IPS DF 6.9 (cell line): ENCODE measurements at places on chromosomes 1 and 21.

DNA sequence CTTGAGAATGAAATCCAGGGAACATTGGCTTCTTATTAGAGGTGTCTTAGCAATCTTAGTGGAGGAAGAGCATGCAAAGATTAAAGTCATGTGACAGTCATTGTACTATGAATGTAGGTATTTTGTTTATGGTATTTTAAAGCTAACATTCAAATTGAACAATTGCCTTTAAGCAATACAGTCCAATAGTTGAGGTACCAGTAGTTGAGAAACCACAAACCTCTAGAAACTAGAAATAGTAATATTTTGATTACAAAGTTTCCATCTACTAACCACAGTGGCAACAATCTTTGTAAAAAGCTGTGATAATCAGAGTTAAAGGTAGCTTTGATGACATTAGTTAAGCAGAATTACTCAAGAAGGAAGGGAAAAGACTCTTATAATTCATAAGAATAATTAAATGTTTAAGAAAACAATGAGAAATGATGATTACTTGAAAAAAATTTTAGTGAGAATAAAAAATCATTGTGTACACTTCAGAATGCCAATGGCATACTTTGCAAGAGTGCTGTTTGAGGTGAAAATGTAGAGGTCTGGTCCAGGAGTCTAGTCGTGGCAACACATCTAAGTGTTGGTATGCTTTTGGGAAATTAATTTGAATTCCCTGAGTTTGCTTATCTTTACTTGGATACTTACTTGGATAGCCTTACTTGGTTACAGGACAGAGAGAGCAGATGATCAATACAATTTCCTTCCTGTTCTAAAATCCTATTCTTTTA is 104.9 kb upstream of the PTGFR start:
- no peak for DNase-seq

DNA sequence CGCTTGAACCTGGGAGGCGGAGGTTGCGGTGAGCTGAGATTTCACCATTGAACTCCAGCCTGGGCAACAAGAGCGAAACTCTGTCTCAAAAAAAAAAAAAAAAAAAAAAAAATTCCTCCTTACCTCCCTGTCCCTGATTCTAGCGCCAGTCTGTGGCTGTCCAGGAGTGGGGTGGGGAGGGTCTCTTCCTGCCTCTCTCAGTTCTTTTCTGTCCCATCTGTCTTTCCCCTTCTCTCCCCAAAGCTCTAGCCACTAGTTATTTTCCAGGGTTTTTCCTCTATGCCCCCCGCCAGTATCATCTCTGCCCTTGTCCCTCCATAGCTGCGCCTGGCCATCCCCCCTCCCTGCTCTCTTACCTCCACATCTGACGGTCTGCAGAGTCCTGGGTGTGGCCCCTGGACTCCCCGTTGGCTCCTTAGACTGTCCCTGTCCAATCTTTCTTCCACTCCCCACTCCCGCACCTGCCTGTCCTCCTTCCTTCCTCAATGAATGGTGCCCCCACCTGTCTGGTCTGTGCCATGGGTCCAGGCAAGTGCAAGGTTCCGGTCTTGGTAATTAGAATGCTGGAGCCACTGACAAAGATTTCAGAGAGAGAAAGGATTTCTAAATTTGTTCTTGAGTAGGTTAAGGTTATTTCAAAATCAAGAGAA is 1.6 kb upstream of the TMEM63A start:
- no peak for DNase-seq

DNA sequence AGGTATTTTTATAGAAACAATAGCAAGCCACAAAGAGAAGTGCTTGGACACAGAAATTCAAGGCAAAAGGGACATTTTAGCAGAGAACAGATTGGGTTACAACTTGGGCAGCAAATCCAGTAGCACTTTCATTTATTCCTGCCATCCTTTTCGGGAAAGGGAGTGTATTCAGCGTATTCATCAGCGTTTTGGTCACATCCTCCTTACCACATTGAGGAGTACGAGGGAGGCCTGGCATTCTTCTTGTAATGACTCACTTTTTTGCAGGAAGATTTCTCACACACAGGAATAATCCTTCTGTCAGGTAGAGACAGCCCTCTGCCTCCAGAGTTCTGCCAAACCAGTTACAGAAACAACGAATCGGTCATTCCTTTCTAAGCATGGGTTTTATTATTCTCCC is 18.1 kb upstream of the FAM78B start:
- no peak for DNase-seq

DNA sequence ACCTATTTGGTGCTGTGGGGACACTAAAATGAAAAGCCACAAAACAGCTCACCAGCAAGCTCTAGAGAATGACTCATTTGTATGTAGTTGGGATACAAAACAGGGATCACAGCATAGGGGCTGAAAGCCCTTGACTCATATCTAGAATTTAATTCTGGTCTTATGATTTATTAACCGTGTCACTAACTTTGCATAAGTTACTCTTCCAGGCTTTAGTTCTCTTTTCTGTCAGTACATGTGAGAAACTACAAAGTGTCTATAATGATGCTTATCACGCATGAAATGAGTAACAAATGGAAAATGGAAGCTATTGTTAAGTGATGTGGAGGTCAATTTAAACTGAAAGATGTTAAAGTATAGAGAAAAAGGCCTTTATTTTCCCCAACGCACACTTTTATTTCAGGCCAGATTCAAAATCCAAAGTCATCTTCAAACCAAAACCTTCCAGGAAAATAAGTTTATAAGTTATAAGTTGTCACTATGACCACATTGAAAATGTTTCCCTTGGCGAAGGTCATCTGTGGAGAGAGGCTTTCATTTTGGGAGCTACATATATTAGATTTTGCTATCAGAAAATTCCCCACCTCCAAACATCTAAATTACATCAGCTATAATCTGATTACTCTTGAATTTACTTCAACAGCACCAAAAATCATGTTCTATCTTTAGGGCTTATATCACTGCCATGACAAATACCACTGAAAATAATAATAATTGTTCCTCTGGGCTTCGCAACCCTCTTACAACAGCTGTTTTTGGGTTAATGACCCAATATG is 430.5 kb downstream of the MRPL39 start:
- DNase-seq, result no peak

DNA sequence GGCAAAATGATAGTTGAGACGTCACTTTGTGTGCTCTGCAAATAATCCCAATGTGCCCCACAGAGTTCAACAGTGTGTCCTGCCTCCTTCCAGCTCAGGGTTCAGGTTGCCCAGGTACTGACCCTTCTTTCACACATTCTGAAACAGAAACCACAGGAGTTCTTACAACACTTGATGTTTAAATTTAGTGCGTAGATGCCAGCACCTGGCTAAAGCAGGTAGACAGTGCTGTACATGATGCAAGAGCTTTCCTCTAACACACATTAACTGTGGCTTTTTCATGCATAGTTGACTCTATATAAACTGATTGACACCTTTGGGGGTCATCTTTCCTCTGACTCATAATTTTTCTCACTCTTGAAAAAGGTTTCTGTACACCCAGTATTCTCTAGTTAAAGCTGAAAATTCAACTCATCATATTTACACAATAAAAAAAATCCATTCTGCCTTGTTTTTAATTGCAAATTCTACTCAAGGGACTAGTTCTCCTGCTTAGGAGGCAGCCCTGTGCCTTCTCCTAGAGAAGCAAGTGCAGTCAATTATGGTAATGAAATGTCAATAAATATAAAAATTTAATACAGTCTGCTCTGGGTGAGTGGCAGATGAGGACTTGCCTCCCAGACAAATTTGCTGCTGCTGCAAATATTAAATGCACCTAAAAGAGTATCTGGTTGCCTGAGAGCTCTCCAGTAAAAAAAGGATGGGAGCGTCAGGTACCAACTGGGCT is 91.4 kb downstream of the NR5A2 start:
- DNase-seq, result no peak

DNA sequence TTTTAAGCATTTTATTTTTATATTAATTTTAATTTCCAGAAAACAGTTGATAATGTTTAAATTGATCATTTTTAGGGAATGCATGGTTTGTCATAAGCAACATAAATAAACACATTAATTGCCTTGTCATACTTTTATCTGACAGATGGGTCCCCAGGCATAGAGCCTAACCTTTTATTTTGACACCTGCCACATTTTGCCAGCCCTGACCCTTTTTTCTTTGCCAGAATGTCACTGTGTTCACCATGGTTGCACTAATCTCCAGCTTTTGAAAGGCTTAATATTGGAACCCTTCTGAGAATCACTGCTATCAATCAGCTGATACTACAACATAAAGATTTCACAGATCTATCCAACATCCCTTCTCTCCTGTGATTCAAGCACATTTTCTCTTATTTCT is 56.0 kb upstream of the DPYD start:
- DNase-seq, result no peak

DNA sequence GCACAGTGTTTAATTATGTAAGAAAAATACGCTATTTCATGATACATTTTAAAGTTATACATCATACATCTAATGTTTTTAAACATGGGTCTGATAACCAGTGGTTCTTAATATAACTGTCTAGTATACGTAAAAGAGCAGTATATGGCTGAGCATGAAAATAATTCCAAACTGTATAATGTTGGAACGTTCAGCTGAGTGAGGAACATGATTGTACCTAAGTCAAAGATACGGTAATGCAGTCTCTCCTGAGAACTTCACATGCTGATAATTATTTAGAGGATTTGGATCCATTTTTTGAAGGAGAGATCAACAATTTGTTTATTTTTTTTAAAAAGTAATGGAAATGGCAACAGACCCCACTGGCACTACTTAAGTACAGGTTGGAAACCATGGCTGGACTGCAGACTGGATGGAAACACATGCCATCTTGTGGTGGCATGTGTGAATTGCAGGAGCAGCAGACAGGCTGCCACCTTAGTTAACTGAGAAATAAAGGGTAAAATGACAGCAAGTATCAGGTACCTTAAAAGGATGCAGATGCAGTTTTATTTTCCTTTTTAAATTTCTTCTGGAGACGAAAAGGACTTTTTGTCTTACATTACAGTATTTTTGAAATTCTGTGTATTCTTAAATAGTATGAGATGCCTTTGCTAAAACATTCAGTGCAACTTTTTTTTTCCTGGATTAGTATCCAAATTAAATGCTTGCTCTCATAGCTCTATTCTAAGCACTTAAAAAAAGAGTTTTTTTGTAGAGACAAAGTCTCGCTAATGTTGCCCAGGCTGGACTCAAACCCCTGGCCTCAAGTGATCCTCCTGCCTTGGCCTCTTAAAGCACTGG is 73.8 kb downstream of the MTR start:
- peak; percentile 52 for DNase-seq

DNA sequence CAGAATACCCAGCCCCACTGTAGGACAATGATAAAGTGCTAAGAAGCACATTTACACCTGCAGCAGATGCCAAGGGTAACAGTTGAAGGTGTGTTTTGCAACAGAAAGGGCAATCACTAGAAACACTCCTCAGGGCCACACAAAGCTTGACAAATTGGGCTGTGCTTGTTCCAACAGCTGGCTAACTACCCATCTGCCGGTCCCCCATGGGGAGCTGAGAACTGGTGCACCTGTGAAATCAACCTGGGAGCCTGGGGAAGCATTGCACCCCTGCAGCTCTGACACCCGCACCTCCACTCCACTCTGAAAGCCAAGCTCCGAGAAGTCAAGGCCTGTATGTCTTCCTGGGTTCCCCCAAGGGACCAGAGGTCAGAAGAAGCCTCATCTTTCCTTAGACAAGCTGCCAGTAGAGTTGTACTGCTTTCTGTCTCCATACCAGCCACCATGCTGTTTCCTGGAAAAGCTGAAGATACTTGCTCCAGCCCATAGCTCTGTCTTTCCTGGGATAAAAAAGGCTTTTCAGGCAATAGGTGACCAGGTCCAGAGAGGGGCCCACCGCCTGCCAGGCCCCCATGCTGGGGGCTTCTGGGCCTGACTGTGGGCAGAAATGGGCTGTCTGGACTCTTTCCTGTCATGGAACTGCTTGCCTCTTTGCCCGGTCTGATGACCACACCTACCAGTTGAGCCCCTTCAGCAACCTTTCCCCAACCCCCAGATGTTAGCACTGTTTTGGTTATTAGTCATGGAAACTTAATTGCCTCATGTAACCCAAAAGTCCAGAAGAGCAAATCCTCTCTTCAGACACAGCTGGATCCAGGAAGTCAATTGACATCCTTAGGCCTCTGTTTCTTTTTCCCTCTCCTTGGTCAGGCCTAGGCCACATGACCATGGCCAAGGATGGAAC is 93.6 kb downstream of the KIF14 start:
- DNase-seq, result no peak
